Kasumi-1 (cell line): ENCODE measurements at places on chromosomes 16 and 17.

DNA sequence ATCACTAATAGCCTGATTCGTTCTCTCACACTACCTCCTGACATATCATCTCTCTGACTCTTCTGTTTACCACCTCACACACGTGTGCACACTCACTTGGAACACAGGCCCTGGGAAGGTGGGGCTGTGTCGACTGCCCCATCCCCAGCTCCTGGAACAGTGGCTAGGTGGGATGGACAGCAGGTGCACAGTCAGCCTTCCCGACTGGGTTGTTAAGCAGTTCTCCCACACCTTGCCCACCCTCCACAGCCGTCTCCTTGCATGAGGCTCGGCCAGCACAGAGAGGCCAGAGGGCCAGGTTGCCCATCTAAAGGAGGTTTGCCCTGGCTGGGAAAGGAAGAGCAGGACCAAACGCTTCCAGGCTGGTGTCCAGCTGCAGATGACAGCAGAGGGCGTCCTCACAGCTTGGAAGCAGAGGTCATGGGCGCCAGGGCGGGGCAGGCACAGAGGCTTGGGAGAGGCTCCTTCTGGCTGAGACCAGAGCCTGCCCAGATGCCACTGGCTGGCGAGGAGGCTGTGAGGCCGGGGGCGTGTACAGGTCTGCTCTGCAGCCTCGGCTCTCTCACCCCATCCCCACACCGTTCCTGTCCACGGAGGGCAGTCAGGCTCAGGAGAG, 92.8 kb downstream of the AMFR start:
- DNase-seq = no peak

- no peak for DNase-seq
Observed at GRCh38 chr17:79361221-79361734, 249.6 kb downstream of the RBFOX3 start.

DNA sequence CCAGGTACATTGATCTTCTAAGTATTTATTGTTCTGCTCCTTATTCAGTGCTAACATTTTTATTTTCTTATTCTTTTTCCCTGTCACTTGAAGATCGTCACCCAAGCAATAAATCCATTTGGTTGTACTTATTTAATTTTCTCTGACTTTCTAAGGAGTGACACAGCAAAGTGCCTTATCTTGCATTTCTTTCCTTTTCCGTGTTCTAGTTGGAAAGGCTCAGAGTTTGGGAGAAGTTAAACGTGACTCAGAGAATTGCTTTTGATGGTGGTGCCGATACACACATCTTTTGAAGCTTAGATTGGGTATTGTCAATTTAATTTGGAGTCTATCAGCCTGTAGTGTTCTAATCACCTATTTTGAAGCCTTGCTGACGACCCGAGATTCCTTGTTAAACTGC, 72.0 kb downstream of the PITPNC1 start:
- no peak for DNase-seq

DNA sequence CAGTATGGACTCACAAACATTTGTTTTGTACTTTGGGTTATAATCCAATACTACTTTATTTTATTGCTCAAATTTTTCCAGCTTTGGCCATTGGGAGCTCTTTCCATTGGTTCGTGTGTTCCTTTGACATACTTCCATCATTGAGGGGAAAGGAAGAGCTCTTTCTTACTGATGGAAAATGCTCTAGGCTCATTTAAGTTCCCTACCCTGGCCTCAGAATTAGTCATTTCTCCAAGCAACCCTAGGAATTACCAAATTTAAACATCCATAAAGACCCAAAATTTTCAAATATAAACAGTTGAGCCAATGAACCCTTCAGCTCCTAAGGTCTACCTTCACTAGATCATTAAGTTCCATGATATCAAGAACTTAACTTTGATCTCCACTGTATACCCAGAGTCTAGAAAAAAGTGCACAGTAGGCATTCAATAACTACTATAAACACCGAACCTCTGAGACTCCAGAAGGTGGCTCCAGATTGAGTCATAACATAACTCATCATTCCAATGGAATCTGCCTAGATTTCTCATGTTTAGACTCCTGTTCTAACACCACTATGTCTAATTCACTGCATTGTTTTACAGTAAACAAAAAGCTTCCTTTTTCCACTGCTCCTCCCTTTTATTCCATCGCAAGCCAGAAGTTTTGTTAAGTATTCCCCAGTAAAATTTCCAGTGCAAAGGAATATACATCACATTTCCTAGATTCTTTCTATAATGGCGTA, 39.0 kb downstream of the SMURF2 start:
- no peak for DNase-seq
